ENCODE measurements at places on chromosomes 3 and 15.

DNA sequence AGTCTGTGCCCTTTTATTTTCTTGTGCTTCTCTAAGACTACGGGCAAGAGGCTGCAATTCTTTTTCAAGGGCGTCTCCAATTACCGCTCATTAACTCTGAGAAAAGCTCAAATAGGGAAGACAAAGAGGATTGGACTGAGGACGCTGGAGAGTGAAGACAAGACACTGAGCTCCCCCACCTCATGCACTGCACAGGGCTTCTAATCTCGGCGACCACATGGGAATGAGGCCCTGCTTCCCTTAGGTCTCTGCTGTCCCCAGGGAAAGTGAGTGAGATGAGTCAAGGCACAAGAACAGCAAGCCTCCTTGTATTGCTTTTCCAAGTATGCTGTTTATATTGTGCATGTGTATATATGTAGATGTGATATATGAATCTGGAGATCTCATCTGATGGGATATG lies 392.2 kb upstream of the CFAP20DC start:
- DNase-seq: no peak
- no peaks in the 10 kb centered on the region for H3K27me3 ChIP-seq
- H3K4me3 ChIP-seq: no peak overlapping the region
- no peaks in the 10 kb centered on the region for H3K4me1 ChIP-seq
- H3K36me3 ChIP-seq: no peaks in the 10 kb centered on the region

GRCh38 chr3:7766530-7766929 lies 735.1 kb upstream of the LMCD1 start:
- H3K4me3 ChIP-seq: no peak overlapping the region
- DNase-seq: no peak
- no peaks in the 10 kb centered on the region for H3K4me1 ChIP-seq
- H3K27me3 ChIP-seq: no peaks in the 10 kb centered on the region
- no peaks in the 10 kb centered on the region for H3K36me3 ChIP-seq

GRCh38 chr3:21859124-21860081 lies 108.4 kb upstream of the ZNF385D start:
- no peaks in the 10 kb centered on the region for H3K27me3 ChIP-seq
- H3K4me3 ChIP-seq: no peak overlapping the region
- H3K36me3 ChIP-seq: no peaks in the 10 kb centered on the region

GRCh38 chr3:76694063-76694462 lies 345.8 kb upstream of the ROBO2 start:
- DNase-seq: no peak
- no peak overlapping the region for H3K4me3 ChIP-seq
- no peaks in the 10 kb centered on the region for H3K27me3 ChIP-seq
- no peaks in the 10 kb centered on the region for H3K4me1 ChIP-seq
